ENCODE measurements at places on chromosomes 7 and 10. TPM values are rescaled to one million over a fixed set of nuclear protein-coding genes. Genes with fewer than 3 reads are reported as not detected.

NEURL1 gene
- polyA plus RNA-seq = 1.6 TPM

DNA sequence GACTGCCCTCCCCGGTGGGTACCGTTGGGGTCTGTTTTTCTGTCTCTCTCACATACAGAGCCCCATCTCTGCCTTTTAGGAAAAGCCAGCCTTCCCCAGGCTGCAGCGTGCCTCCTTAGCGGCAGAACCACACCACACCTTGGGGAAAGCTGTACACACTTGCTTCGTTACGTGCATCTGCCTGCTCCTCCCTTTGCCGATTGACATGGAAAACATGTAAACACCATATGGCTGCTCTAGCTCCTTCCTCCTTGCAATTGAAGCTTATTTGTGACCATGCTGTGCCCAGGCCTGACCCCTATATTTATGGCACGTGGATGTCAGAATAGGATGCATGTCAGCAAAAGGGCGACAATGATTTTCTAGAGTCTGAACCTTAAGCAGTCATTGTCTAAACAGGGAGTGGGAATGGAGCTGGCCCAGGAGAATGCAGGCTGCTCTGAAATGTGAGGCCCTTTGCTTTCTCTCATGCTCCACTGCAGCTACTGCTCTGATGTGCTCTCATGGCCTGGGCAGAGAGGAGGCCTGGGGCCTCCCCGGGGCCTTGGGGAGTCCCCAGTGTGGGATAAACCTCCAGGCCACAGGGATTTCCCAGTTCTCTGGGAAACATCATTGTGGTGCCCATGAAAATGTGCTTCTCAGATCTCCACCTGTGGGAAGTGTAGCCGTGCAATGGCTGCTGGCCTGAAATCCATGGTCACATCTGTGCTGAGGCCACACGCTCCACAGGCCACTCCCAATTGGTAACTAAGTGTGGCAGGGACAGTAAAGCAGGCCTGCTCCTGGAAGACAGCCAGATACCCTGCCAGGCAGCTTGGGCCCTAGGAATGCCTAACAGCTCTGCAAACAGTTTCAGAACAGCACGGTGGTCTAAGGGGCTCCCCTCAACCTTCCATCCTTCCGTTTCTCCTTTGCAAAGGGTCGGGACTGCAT, 18.6 kb downstream of the PDE6C start:
- no peak for DNase-seq

DNA sequence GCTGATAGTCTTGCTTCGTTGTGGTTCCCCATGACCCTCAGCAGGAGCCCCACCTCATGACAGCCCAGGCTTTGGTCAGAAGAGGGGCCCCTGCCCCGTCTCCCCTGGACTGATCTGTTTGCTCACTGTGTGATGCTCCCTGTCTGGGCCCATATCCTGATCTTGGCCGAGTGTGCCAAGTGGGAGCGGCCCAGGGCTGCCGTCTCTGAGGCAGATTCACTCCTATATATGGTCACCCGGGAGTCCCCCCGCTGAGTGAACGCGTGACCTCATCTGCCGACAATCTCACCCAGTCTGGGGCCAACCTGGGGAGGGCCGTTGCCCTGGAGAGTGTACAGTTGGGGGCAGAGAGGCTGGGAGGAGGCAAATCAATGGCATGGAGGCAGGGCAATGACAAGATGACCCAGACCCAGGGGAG, 34.5 kb downstream of the PPIF start:
- no peak for DNase-seq

GRCh38 chr10:70830164-70830563, 14.4 kb downstream of the SGPL1 start:
- DNase-seq = no peak

DNA sequence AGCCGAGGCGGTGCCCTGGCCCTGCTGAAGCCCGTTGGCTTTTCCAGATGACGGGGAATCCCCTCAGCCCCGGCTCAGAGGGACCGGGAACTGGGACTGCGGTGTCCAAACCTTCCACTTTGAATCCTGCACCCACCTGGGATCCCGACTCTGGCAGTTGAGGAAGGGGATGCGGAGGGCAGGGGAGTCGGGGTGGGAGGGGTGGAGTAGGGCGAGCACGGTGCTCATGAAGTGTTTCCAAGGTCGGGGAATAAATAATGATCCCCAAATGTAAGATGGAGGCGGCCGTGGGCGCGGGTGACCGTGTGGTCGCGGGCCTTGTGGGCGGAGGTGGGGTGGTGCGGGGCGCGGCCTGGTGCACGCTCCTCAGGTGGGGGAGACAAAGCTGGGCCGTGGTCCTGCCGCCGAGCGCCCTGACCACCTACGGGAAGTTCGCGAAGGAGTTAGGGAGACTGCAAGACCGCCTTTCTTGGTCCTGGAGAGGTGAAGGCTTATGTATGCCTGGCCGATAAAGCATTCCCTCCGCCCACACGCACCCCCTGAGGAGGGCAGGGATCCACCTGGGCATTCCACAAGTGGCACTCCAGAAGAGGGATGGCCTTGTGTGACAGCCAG, 1.4 kb downstream of the MTURN start:
- DNase-seq = no peak

DNA sequence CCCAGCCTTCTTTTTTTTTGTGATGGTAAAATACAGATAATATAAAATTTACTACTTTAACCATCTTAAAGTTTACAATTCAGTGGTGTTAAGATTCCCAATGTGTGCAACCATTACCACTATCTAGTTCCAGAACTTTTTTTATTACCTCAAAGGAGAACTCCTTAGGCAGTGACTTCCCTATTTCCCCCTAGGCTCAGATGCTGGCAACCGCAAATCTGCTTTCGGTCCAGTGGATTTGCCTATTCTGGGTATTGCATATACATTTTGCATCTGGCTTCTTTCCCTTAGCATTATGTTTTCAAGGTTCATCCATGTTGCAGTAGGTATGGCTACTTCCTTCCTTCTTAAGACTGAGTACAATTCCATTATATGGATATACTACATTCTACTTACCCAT, 56.5 kb downstream of the AFAP1L2 start:
- no peak for DNase-seq

TMEM176A gene
- polyA plus RNA-seq = 126 TPM

DNA sequence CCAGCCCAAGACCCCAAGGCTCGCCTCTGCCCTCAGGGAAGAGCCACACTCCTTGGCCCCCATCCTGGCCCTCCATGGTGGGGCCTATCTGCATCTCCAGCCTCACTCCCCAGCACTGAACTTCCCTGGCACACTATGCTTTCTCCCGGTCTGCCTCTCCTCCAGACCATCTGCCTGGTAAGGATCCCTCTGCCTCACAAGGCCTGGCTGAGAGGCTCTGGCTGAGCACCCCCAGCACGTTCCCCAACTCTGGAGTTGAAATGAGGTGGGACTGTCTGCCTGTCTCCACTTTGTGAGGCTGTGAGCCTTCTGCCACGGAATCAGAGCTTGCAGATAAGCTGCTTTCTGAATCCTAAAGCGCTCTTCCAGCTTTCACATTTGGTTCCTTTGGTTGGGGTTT, 220.7 kb downstream of the TNS3 start:
- no peak for DNase-seq

DNA sequence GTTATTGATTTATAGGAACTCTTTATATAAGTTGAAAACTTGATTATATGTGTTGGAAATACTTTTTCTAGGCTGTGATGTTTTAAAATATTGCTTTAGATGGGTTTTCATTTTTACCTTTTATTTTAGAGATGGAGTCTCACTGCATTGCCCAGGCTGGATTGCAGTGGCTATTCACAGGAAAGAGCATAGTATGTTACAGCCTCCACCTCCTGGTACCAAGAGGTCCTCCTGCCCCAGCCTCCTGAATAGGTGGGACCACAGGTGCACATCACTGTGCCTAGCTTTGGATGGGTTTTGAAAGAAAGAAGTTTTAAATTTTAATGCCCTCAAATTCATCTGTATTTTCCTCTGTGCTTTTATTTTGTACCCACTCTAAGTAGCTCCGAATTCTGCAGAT, 105.4 kb downstream of the TCF7L2 start:
- DNase-seq = no peak

GRCh38 chr7:47954231-47954911, 6.1 kb upstream of the PKD1L1 start:
- no peak for DNase-seq

RNLS gene
- 17.5 TPM for polyA plus RNA-seq

DNA sequence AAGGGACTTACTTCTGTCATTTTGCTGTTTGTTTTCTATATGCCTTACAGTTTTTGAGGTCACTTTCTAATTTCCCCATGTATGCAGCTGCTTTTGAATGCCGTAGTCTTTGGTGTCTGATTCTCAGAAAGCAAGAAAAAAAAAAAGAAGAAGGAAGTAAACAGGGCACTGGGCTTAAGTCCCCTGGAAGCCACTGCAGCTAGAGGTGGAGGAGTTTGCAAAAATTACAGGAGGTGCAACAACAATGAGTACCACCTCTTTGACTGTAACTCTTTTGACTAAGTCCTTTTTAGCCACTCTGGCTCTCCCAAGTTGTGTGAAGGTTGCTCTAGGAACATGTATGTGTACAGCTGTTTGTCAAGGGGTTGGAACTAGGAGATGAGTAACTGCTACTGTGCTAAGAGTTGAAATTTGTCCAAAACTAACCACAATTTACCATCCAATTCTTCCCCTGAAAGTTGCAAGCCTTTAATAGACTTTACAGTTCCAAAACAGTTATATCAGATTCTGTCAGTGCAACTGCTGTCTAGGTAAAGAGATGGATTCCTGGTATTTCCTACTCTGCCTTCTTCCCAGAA, 588.0 kb upstream of the LRRN3 start:
- no peak for DNase-seq

- no peak for DNase-seq
These were observed 3.0 kb upstream of the HABP2 start for GRCh38 chr10:113549856-113550255.

MOGAT3 gene
- 0.96 TPM for polyA plus RNA-seq

- DNase-seq = no peak
These were observed 93.9 kb downstream of the ATXN7L1 start for GRCh38 chr7:105782391-105783042.

DNA sequence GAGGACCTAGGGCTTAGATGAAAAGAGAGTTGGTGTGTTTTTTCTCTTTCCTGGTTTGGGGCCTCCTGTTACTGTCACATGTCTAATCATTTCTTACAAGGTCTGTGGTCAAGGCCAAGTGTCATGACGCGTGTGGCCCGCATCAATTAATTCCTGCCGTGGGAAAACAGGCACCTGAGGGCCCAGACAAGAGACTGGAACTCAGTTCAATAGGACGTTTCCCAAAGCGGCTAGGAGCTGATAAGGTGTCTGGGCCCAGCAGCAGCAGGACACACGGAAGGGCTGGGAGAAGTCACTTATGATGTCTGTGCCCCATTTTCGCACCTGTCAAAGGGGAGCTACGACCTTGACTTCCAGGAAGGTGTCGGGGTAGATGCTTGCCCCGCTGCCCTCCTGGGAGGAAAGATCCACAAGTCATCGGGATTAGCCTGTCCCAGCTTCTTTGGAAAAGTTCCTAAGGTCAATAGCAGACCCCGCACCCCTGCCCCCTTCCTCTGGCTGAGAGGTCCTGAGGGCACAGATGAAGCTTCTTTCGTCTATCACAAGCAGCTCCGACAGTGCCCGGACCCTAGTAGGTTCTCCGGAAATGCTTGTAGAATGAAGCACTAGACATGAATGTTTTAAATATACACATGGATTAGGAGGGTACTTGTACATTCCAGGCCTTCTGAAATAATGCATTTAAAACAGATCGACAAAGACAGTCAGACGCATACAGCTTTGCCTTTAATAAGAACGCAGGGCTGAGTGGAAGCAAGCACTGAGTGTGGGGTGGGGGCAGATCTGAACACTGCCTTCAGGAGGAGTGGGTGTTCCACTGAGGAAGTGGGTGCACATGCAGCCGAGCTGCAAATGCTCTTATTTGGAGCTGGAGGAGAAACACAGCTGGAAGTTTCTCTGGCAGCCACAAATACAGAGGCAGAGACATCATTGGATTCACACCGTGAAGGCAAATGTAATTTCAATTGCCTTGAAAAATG, 237.5 kb upstream of the GRB10 start:
- no peak for DNase-seq

- DNase-seq = no peak
These were observed 1.2 kb downstream of the TMEM139 start for GRCh38 chr7:143285806-143286521.

MSMB gene
- not detected for polyA plus RNA-seq

- no peak for DNase-seq
These were observed 1.5 kb upstream of the PCOLCE start for GRCh38 chr7:100600730-100601038.

- DNase-seq = no peak
These were observed 48.0 kb downstream of the ZNF467 start for GRCh38 chr7:149725426-149725821.

GRCh38 chr7:78634093-78634492, 819.4 kb downstream of the MAGI2 start:
- no peak for DNase-seq

DNA sequence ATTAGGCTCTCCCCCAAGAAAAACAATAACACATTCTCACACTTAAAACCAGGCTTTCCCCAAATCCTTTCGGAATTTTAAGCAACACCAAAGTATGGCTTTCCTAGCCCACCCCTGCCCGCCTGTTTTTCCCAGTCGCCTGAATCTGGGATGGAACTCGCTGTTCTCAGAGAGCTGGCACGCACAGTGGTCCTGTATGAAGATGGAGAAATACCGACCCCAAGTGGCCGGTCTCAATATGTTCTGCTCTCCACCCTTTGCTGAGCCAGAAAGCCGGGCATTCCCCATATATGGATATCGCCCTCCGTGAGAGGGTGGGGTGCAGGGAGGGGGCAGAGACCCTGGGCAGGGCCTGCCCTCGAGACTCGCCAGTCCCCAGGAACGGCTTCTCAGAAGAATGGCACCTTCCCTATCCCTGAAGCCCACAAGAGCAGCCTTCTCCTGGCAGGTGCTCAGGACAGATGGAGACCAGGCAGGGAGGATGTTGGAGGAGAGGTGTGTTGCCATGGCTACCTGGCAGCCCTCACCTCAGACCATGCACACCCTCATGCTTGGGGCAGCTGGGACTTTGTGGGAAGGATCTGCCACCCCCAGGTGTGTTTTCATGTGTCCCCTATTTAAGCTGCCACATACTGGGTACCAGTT, 3.4 kb downstream of the TACR2 start:
- no peak for DNase-seq

DNA sequence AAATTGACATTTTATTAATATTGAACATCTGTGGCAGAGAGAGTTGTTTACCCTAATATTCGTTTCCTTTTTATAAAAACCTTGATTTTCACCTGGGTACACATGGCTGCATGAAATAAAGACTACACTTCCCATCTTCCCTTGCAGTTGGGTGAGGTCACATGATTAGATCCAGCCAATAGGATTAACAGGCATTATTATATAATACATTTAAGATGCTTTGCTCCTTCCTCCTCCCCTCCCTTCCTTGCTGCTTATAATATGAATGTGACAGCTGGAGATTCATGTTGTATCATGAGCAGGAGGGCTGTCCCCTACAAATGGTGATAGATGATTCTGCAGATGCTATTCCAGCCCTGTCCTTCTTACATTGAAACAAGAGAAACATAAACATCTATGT, 146.6 kb downstream of the SH2D4B start:
- DNase-seq = no peak

- DNase-seq = no peak
These were observed 227.9 kb downstream of the ZMYND11 start for GRCh38 chr10:363152-363551.

PIK3AP1 gene
- polyA plus RNA-seq = 4.8 TPM

GRCh38 chr7:133614251-133614650, 361.4 kb downstream of the EXOC4 start:
- DNase-seq = no peak

GRCh38 chr10:60525716-60526585, 136.3 kb upstream of the ANK3 start:
- DNase-seq = no peak

VWC2 gene
- 1.0 TPM for polyA plus RNA-seq

GRCh38 chr7:37341033-37341630, 107.5 kb downstream of the ELMO1 start:
- no peak for DNase-seq

PTN gene
- 231 TPM for polyA plus RNA-seq

- DNase-seq = no peak
These were observed 140.1 kb upstream of the JCAD start for GRCh38 chr10:30199376-30200016.

ZNF438 gene
- 10.2 TPM for polyA plus RNA-seq

All from right renal cortex interstitium (tissue), 3 donors.